Uterus (tissue), 4 donors: ENCODE measurements at places on chromosomes 3 and 15. TPM values are rescaled to one million over a fixed set of nuclear protein-coding genes. Genes with fewer than 3 reads are reported as not detected.
A peak's percentile ranks its signal among the peaks of the same experiment; 100 is the strongest.

DNA sequence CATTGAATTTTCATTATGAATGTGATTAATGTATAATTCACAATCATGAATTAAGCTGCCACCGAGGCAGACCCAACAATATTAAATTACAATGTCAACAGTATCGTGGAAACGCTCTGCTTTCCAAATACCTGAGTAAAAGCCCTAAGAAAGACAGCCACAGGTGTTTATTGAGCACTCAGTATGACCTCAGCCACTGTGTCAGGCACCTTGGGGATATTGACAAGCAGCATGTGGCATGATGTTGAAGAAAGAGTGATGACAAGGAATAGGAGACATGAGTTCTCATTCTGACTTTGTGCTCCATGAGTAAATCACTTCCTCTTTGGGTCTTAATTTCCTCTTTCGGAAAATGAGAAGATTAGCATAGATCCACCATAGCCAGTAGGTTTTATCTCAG lies 12.8 kb downstream of the C2CD4A start:
- no peak for DNase-seq

GRCh38 chr15:78129077-78129750 lies 2.0 kb downstream of the CIB2 start:
- DNase-seq, result no peak

DNA sequence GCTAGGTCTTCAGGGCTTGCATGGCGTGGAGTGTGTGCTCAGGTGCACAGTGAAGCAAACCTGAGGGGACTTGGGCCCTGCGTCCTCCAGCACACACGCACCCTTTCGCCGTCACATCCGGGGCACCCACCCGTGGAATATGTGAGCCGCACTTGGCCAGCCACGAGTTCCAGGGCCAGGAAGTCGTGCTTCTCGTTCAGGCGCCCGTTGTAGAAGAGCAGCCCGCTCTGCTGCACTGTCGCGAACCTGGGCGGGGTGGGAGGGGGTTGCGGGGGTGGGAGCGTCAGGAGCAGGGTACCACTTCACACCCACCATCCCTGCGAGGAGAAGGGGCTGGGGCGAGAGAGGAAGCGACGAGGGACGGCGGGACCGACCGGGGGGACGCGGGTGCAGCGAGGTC lies 7.1 kb downstream of the CELSR3 start:
- no peak for DNase-seq

DNA sequence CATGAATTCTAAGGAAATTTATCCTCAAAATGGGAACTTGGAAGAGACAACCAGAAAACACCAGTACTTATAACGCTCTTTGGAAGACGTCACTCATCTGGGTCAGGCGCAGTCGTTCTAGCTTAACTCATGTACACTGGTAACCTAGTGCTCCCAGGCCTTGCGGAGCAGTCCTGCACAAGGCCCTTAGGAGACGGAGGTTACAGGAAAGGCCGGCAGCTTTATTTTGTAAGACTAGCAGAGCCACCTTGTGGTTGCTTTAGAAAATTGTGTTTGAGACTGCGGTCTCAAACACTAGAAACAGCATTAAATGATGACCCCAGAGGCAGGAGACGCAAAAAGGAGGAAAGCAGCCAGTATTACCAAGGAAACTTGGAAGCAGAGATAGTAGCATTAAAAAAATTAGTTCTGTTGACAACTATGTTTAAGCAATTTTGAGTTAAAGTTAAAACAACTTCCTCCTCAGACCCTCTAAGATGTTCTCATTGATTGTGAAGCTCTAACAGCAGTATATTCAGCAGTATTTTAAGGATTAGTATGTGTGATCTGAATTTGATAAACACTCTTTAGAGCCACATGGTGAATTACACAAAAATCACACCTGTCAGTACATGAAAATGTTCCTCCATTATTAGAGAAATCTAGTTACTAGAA lies 141.9 kb upstream of the C2CD4B start:
- DNase-seq, result peak; percentile 37

DNA sequence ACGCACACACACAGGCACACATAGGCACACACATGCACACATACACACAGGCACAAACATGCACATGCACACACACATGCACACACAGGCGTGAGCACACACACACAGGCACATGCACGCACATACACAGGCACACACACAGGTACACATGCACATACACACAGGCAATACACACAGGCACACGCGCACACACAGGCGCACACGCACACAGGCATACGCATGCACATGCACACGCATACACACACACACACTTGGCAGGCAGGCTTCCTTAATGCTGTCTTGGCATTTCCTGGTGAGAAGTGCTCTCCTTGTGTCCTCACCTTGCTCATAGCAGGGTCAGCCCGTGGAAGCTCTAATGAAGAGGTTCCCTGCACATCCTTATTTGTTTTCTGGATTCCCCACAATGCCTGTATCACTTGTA lies 8.4 kb upstream of the SLCO2A1 start:
- no peak for DNase-seq

GRCh38 chr15:84658788-84659411 lies 901 bp upstream of the NMB start:
- no peak for DNase-seq

- no peak for DNase-seq
These were observed 339.1 kb downstream of the NTRK3 start for GRCh38 chr15:87917480-87917879.

- DNase-seq, result no peak
These were observed 175.8 kb upstream of the MME start for GRCh38 chr3:154904328-154904727.

GRCh38 chr3:58237941-58238681 lies 519 bp downstream of the ABHD6 start:
- DNase-seq, result peak; percentile 63

- DNase-seq, result no peak
These were observed 159.4 kb upstream of the SNTN start for GRCh38 chr3:63493101-63493500.

DNA sequence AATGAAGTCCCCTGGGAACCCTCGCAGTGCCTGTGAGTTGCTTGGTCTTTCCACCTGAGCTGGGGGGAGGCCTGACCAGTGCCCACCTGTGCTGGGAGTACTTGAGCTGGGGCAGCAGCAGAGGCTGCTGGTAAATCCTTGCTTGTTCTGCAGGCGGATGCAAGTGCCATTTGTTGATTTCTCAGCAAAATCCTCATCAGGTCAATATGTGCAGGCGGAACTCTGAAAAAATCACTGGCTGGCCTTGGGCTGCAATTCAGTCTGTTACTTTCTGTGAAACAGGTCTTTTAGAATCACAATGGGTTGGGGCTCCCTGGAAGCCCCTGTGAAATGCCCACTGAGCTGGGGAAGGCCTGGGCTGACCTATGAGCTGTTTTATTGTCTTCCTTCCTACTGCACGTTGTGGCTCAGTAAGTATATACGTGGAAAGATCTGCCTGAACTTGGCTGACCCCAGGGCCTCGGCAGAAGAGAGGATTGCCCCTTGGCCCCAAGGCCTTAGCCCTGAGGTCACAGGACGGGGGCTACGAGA lies 182.0 kb upstream of the RGMA start:
- no peak for DNase-seq

DNA sequence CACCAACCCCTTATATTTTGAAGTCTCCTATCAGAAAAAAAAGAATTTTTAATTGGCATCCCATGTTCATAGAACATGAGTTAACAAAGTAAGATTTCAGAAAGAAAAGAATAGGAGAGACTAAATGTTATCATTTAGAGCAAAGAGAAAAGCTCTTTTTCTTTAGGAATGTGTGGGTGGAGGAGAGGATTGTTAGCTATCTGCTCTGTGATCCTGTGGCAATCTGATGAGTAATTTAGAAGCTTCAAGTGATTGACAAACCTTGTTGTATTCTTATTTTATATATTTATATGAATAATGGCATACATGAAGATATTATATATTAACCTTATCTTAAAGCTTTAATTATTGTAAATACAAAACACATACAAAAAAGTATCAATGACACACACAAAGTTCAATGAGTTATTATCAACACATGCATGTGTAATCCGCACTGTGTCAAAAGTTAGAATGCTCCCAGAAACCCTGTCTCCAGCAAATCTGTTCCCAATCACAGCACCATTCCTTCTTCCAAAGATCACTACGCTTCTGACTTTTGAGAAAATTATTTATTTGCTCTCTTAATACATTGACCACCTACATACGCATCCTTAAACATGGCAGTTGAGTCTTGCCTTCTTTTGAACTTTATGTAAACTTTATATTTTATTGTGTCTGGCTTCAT lies 907.4 kb downstream of the MCTP2 start:
- no peak for DNase-seq

DNA sequence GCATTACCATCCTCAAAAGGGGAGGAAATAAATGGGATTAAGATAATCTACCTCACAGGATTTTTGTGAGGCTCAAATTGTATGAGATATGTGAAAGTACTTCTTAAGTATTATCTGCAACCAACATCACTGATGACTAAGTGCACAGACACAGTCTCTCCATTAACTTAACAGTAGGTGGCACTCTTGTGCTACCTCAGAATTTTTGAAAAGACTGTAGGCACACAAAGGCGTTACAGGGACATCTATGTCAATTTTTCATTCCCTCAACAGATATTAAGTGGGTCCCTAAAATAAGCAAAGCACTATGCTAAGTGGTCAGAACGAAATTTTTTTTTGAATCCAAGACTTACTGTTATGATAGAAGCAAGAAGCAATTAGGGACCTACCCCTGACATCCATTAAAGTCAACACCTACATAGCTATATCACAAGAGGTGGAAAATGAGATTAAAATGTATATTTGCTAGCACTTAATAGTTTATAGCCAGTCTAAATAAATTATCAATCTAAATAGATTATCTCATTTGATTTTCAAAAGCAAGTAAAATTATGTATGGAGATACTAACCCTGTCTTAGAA lies 52.9 kb downstream of the RYK start:
- DNase-seq, result no peak

DNA sequence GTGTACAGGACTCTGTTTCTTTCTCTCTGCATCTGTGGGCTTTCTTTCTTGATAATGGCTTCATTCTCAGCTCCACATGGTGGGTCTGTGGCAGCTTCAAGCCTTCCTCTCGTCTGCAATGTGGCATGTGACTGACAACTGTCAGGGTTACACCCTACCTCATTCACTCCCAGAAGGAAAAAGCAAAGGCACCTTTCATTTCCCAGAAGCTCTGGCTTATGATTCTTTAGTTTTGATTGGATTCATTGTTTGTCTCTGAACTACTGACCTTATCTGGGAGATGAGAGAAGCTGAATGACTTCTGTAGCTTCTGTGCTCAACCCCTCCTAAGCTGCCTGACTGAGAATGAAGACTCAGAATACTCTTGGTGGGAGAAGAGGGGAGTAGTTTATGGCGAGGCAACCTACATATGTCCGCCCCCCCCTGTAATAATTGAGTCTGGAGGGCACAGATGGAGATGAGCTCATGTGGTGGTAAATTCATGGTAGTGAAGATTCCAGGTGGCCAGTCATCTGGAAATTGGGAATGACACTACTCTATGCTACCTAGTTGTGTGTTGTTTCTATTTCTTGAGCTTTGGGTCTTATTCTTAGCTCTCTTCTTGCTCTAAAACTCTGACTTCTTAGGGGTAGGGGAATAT lies 38.4 kb downstream of the KCNAB1 start:
- no peak for DNase-seq

GRCh38 chr3:129357616-129358015 lies 70.8 kb downstream of the EFCAB12 start:
- DNase-seq, result no peak

- no peak for DNase-seq
These were observed 10.2 kb upstream of the PLXND1 start for GRCh38 chr3:129616713-129617112.

GRCh38 chr3:128725547-128726022 lies 398 bp upstream of the RAB7A start:
- no peak for DNase-seq

- no peak for DNase-seq
These were observed 3.4 kb upstream of the SELENOT start for GRCh38 chr3:150599611-150600297.

GRCh38 chr3:123149525-123149924 lies 52.2 kb upstream of the SEC22A start:
- no peak for DNase-seq

GRCh38 chr15:69652751-69653305 lies 200.2 kb downstream of the RPLP1 start:
- no peak for DNase-seq

Gene MUSTN1
- total RNA-seq, result not detected

Gene SH2D7
- total RNA-seq, result not detected

Gene CHRD
- 57.1 TPM for total RNA-seq

Gene SLC6A6
- 16.5 TPM for total RNA-seq

Gene DHX36
- 116 TPM for total RNA-seq

Gene GPR149
- total RNA-seq, result not detected

Gene UACA
- 45.6 TPM for total RNA-seq

Gene CASR
- not detected for total RNA-seq

Gene ELL3
- total RNA-seq, result 9.6 TPM

Gene SETD2
- 90.1 TPM for total RNA-seq

Gene CACNA2D3
- 2.4 TPM for total RNA-seq

Gene SERPINI2
- not detected for total RNA-seq

Gene TERC
- total RNA-seq, result 530 TPM
